Activated CD4-positive, alpha-beta T cell treated with anti-CD3 and anti-CD28 coated beads for 4 hours (primary cell): ENCODE measurements at places on chromosomes 11 and 22.

- no peak for DNase-seq
Observed at GRCh38 chr11:128904656-128905344, 13.6 kb downstream of the KCNJ5 start.

- DNase-seq, result no peak
Observed at GRCh38 chr11:69854713-69855112, 35.5 kb upstream of the FGF3 start.

GRCh38 chr11:93017821-93018690 is 48.6 kb downstream of the MTNR1B start:
- no peak for DNase-seq

- no peak for DNase-seq
Observed at GRCh38 chr11:82639251-82639650, 94.4 kb downstream of the FAM181B start.

GRCh38 chr11:3086114-3086513 is 28.9 kb upstream of the CARS1 start:
- no peak for DNase-seq
